ENCODE measurements at places on chromosomes 4 and X. TPM values are rescaled to one million over a fixed set of nuclear protein-coding genes. Genes with fewer than 3 reads are reported as not detected.

The CD38 gene
- 1.2 TPM for total RNA-seq

The ALPK1 gene
- 32.2 TPM for total RNA-seq

The PAGE4 gene
- total RNA-seq, result not detected

The ARHGAP6 gene
- 15.7 TPM for total RNA-seq

The QRFPR gene
- not detected for total RNA-seq

The CUL4B gene
- 31.7 TPM for total RNA-seq

The MAP7D2 gene
- 0.98 TPM for total RNA-seq

The ASB9 gene
- 2.0 TPM for total RNA-seq

The TEX13A gene
- not detected for total RNA-seq

The MAOA gene
- total RNA-seq, result 102 TPM

- H3K27ac ChIP-seq, result no peak overlapping the region
- H3K4me3 ChIP-seq, result no peak overlapping the region
- H3K36me3 ChIP-seq, result no peaks in the 10 kb centered on the region
- DNase-seq, result no peak
Measured at GRCh38 chr4:77153006-77153405, 4.0 kb upstream of the CCNG2 start.

DNA sequence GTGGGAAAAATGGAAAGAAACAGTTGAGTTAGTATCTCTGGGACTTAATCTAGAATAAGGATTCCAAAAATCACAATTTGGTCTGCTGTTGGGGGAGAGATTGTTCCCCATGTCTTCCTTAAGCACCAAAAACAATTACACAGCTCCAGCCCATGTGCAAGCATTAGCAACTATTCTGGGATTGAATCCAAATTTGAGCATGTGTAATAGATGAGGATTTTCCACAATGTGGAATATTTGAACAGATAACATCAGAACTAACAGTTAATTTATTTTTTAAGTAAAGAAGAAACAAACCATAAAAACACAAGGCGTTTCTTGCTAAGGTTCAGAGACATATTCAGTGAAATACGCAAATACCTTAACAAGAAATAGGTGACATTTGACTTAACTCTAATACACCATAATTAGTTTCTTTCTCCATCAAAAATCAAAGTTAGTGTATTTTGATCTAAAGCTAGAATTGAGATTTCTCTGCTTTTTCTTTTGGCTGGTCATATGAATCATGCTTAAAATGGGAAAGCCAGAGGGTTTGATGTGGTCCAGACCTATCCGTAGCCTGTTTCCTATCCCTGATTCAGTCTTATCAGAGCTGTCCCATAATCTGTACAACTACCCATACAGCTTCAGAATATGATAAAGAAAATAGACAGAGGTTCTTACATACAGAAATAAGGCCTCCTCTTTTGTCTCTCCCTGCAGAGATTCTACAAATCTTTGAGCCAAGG, 413.4 kb downstream of the PACRGL start:
- H3K27me3 ChIP-seq, result no peaks in the 10 kb centered on the region
- DNase-seq, result no peak
- H3K4me3 ChIP-seq, result no peak overlapping the region
- H3K4me1 ChIP-seq, result no peaks in the 10 kb centered on the region

DNA sequence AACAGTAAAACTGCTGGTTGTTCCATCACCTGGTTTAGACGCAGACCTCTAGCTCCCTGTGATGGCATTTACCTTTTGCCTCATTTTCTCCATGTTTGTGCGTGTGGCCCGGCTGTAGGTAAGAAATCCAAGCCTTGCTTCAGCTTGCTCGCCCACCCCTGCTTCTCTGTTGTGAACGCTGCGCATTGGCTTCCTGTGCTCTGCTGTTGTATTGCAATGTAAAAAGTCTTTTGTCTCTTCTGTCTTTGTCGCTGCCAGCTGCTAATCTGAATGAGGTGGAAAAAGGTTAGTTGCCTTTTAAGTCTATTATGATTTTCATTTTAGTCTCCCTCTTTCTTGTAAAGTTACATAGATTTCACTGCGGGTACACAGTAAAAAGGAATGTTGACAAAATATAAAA, 127.3 kb upstream of the PACRGL start:
- H3K27me3 ChIP-seq, result no peaks in the 10 kb centered on the region
- H3K36me3 ChIP-seq, result no peaks in the 10 kb centered on the region
- H3K27ac ChIP-seq, result no peak overlapping the region
- H3K4me3 ChIP-seq, result no peak overlapping the region
- H3K4me1 ChIP-seq, result no peaks in the 10 kb centered on the region
- no peak for DNase-seq

DNA sequence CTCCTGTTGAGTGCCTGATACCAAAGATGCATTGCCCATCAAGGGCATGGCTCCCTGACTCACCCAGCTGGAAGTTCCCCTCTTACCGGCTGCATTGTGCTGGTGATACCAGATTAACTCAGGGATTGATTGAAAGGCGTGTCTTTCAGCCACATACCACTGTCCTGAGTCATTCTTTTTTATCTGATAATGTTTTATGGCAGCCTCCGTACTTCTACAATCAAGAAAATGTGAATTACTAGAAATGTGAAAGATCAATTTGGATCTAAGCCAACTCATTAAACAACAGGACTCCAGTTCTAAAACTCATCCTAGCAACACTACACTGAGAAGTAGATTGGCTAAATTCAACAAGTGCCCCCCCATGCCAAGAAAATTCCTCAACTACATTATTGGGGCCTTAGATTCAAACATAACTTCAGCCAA, 40.0 kb downstream of the TXK start:
- no peak overlapping the region for H3K4me3 ChIP-seq
- no peak overlapping the region for H3K27ac ChIP-seq
- H3K27me3 ChIP-seq, result no peaks in the 10 kb centered on the region

DNA sequence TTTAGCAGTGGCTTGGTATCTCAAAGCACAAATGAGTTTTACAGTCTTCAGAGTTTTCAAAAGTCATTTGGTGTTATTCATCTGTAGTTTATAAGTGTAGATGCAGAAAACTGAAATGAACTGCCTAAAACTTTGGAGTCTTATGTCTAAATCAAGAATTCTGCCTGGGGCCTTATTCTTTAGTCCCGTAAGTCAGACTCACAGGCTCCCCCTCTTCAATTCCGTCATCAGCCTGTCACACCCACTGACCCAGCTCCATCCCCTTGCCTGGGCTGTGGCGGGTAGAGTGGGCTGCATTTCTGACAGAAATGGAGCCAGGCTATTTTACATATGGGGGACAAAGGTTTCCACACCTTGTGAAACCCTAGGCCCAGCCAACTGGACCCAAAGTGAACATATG, 44.3 kb downstream of the TSPAN5 start:
- no peaks in the 10 kb centered on the region for H3K27me3 ChIP-seq
- no peak for DNase-seq
- peaks cover 66% of the 10 kb centered on the region for H3K4me1 ChIP-seq
- H3K27ac ChIP-seq, result no peak overlapping the region
- no peaks in the 10 kb centered on the region for H3K36me3 ChIP-seq

- no peaks in the 10 kb centered on the region for H3K4me1 ChIP-seq
- no peaks in the 10 kb centered on the region for H3K27me3 ChIP-seq
- no peak overlapping the region for H3K4me3 ChIP-seq
- no peak overlapping the region for H3K27ac ChIP-seq
- no peak for DNase-seq
Measured at GRCh38 chrX:153405426-153405825, 4.3 kb upstream of the PNMA6E start.

DNA sequence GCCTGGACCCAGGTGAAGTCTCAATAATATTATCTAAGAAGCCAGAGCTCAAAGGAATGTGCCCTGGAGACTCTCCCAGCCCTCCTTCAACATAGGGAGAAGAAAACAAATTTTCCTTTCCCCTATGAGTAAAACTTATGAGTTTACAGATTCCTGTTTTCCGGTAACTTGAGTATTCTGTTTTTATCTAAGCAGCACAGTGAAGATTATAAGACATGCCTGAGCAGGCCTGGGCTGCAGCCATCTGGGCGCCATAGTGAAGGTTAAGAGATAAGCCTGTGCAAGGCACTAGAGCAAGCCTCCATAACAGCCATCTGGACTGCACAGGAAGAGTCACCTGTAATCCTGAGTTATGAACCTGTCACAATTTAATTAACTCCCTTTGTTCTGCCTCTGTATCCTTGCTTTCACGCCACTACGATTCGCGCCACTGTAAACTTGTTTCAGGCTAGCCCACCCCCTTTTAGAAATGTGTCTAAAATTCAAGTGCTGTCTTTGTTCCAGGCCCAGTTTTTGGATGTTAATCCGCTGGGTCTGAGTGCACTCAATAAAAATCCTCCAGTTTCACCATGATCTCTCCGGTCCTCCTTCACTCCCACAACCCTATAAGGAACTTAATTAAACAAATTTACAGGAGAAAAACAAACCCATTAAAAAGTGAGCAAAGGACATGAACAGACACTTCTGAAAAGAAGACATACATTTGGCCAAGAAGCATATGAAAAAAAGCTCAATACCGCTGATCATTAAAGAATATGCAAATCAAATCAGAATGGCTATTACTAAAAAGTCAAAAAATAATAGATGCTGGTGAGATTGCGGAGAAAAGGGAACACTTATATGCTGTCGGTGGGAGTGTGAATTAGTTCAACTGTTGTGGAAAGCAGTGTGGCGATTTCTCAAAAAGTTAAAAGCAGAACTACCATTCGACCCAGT, 189.5 kb downstream of the APBB2 start:
- DNase-seq, result no peak
- H3K36me3 ChIP-seq, result no peaks in the 10 kb centered on the region
- H3K27me3 ChIP-seq, result no peaks in the 10 kb centered on the region
- H3K4me3 ChIP-seq, result no peak overlapping the region

DNA sequence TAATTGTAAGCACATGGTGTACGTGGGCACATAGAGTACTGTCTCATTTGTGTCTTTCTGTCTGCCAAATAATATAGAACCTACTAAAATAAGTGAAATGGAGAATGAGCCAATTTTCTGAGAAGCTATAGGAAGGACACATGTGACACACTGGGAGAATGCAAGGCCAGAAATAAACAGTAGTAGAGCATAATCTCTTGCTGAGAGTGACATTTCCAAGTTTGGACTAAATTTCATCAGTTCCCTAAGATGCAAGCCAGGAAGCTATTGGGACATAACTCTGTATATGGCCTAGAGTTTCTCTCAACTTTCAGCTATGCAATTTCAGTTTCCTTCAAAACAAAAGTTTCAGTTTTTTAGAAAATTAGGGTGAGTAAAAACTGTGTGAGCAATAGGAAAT, 638.7 kb downstream of the PCDH18 start:
- H3K27me3 ChIP-seq, result no peaks in the 10 kb centered on the region
- no peak overlapping the region for H3K4me3 ChIP-seq
- no peak for DNase-seq
- no peaks in the 10 kb centered on the region for H3K4me1 ChIP-seq

DNA sequence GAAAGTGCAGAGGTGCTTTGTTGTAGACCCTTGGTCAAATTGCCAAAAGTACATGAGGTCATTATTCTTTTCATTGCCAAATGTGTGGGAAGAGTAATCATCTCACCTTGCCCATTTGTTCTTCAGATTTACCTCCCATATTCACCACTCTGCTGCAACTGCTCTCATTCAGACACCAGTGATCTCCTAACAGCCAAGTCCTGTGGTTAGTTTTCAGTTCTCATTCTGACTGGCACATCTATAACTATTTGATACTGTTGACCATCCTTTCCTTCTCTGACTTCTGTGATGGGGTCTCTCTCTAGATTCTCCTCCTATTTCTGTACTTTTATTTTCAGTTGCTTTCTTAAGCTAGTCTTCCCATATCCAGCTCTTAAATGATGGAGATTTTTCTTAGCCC, 39.8 kb downstream of the GRIA3 start:
- no peaks in the 10 kb centered on the region for H3K36me3 ChIP-seq
- no peak overlapping the region for H3K27ac ChIP-seq
- no peak for DNase-seq
- H3K27me3 ChIP-seq, result no peaks in the 10 kb centered on the region
- H3K4me3 ChIP-seq, result no peak overlapping the region
- no peaks in the 10 kb centered on the region for H3K4me1 ChIP-seq

- no peak overlapping the region for H3K4me3 ChIP-seq
- no peaks in the 10 kb centered on the region for H3K27me3 ChIP-seq
Measured at GRCh38 chr4:184362396-184362795, 112.0 kb downstream of the IRF2 start.

- H3K4me1 ChIP-seq, result no peaks in the 10 kb centered on the region
- H3K27ac ChIP-seq, result no peak overlapping the region
- no peak for DNase-seq
- no peaks in the 10 kb centered on the region for H3K27me3 ChIP-seq
Measured at GRCh38 chr4:7147661-7148310, 44.6 kb upstream of the SORCS2 start.

DNA sequence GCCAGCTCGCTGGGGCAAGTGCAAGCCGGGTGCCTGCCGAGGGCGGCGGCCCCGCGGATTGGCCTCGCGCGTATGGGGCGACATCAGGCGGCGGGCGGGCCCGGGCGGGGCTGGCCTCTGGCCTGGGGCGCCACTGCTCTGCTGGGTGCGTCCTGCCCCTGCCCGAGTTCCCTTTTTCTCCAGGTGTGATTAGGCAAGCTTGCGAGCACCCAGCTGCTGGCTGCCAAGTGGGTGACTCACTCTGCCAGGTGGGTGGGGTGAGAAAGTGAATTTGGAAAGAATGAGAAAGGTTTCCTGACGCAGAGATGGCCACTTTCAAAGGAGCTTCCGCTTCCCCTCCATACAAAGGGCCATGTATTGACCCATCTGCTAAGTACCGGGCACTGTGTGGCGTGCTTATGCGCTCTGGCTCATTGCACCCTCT, 32.5 kb downstream of the FGFBP1 start:
- H3K4me1 ChIP-seq, result peaks cover 9% of the 10 kb centered on the region
- no peak for DNase-seq
- no peak overlapping the region for H3K4me3 ChIP-seq
- H3K27me3 ChIP-seq, result no peaks in the 10 kb centered on the region

DNA sequence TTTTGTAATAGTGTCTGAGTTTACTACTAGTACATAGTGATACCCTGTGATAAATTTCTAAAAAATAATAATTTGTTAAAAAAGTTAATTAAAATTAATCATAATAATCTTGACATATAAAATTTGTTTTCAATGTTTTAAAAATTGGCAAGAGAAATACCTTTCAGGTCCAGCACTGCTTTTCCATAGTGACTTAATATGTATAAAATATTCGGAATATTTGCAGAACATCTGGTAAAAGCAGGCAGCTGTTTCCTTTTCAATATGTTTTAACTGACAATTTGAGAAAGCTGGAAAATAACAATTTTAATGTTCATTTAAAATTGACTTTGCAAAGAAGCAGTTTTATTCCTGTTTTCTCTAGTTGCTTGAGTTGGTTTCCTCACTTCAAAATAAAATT, 17.6 kb upstream of the GK2 start:
- H3K27me3 ChIP-seq, result no peaks in the 10 kb centered on the region
- H3K4me1 ChIP-seq, result no peaks in the 10 kb centered on the region
- no peak for DNase-seq
- no peaks in the 10 kb centered on the region for H3K36me3 ChIP-seq
- no peak overlapping the region for H3K4me3 ChIP-seq

Data from vagina (tissue), 2 donors.